ENCODE measurements at places on chromosomes 13 and 19. TPM values are rescaled to one million over a fixed set of nuclear protein-coding genes. Genes with fewer than 3 reads are reported as not detected.

Gene AP1M2
- total RNA-seq, result 2.3 TPM

Gene SIGLEC6
- total RNA-seq, result 0.56 TPM

Gene RNF225
- total RNA-seq, result not detected

Gene FAM83E
- 2.0 TPM for total RNA-seq

GRCh38 chr13:46640843-46641242, 87.9 kb downstream of the LRCH1 start:
- DNase-seq, result no peak

DNA sequence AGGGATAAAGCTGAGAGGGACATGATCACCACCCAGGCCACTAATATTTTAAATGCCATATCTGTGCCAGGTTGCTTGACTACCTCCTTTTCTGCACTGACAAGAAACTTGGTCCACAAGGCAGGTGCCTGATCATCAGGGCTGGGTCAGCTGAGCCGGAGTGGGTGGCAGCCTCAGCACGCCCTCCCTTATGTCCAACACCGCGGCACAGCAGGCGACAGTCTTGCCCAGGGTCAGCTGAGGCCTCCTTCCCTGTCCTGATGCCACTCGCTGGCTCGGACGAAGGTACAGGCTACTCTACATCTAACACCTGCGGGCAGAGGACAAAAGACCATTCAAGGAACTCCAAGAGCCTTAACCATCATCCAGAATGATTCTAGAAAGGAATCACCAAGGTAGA, 16.9 kb downstream of the ZC3H4 start:
- DNase-seq, result no peak

GRCh38 chr19:14300303-14300702, 80.9 kb upstream of the ADGRE5 start:
- no peak for DNase-seq

DNA sequence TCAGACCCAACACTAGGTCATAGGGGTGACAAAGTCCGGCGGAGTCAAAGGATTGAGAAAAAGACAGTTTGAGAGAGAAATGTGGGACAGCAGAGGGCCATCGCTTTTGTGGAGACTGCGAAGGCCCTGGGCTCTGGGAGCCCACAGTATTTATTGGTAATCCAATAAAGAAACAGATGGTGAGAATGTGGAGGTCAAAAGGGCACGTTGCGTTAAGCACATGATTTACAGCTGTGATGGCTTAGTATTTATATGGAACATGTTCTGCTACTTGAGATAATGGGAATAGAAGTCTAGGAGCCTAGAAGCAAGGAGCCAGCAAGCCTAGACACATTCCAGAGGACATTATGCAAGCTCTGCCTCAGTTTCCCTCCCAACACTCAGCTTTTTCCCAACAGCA, 2521.1 kb downstream of the PCDH9 start:
- no peak for DNase-seq

DNA sequence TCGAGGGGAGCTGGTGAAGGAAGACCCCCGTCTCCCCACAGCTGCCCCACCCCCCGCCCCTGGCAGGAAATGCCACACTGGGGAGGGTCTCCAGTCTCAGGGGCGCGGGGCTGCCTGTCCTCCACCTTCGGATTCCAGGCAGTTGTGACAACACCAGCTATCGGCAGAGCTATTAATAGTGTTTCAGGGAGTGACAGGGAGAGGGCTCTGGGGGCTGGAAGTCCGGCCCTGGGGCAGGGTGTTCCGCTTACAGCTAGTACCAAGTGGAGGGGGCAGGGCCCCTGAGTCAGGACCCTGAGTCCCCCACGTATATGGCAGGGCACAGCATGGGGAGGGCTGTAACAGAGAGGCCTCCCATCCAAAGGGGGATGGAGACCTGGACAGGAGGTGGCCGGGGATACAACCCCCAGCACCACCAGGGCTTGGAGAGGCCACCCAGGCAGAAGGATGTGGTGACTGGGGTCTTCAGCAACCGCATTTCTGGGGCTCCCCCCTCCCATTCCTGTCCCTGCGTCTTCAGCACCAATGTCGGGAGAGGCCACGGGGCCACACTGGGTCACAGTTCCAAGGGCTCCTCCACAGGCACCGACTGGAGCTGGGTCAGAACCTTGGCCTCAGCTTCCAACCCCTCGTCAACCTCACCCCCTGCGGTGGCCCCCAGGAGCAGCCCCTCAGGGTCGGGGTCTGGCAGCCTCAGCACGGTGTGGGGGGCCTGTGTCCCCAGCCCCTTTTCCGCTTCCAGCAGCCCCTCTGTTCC, 3.9 kb downstream of the SIX5 start:
- no peak for DNase-seq

- no peak for DNase-seq
Observed at GRCh38 chr19:3142781-3143337, 7.0 kb downstream of the GNA15 start.

- DNase-seq, result no peak
Observed at GRCh38 chr19:56525214-56525860, 13.4 kb upstream of the ZFP28 start.

DNA sequence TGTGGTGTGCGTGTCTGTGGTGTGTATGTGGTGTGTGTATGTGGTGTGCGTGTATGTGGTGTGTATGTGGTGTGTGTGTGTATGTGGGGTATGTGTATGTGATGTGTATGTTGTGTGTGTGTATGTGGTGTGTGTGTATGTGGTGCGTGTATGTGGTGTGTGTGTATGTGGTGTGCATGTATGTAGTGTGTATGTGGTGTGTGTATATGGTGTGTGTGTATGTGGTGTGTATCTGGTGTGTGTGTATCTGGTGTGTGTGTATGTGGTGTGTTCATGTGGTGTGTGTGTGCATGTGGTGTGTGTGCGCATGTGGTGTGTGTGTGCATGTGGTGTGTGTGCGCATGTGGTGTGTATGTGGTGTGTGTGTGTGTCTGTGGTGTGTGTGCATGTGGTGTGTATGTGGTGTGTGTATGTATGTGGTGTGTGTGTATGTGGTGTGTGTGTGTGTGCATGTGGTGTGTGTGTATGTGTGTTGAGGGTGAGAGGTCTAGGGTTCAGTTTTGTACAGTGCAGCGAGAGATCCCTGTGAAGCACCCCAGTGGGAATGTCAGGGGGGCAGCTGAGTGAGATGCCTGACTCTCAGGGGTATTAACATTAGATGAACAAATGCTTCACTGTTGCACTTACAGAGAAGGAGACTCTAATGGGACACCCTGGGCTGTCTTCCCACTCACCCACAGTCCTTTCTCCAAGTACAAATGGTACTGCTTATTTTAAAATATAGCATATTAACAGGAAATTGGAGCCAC, 61.3 kb upstream of the MEDAG start:
- DNase-seq, result no peak

- no peak for DNase-seq
Observed at GRCh38 chr19:42465827-42466280, 23.1 kb upstream of the CXCL17 start.

GRCh38 chr13:49679246-49679645, 12.0 kb downstream of the EBPL start:
- no peak for DNase-seq

Measured in thoracic aorta (tissue), 2 donors.